Left forelimb (tissue), 1 donor: ENCODE measurements at places on chromosomes 1 and 21.
A peak's percentile ranks its signal among the peaks of the same experiment; 100 is the strongest.

GRCh38 chr1:197921235-197922069, 4.3 kb downstream of the LHX9 start:
- DNase-seq = no peak

DNA sequence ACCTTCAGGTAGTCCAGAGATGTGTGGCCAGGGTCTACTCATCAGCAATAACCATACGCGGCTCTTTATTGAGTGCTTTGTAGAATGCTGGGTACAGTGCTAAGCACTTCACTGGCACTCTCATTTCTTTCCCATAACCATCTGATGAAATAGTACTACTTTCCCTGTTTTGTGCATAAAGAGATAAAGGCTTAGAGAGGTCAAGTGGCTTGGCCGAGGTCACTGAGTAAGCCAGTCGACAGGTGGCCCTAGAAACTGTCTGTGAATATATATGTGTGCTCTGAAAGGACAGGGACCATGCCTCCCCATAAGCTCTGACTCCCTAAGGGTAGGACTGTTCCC, 52.8 kb downstream of the NENF start:
- DNase-seq = no peak

DNA sequence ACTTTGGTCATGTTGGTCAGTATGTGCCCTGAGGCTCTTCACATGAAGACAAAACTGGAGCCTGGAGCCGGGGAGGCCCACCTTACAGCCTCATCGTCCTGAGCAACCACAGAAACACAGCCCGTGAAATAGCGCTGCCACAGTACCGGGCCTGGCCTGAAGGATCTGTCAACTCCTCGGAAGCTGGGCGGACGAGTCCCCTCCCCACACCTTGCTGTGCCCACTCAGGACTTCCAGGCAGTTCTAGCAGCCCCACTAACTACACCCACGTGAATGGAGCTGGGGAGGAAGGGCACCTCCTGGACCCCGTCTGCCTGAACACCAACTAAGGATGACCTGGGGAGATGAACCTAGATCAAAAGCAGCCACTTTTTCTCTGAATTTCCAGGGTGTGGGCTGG, 24.7 kb downstream of the SDE2 start:
- no peak for DNase-seq

GRCh38 chr1:1250786-1251284, 4.3 kb upstream of the C1QTNF12 start:
- no peak for DNase-seq

- no peak for DNase-seq
Measured at GRCh38 chr1:212962509-212962908, 12.2 kb downstream of the VASH2 start.

- no peak for DNase-seq
Measured at GRCh38 chr1:99577313-99577712, 68.6 kb upstream of the PALMD start.

- no peak for DNase-seq
Measured at GRCh38 chr1:196558411-196558810, 49.8 kb downstream of the KCNT2 start.

DNA sequence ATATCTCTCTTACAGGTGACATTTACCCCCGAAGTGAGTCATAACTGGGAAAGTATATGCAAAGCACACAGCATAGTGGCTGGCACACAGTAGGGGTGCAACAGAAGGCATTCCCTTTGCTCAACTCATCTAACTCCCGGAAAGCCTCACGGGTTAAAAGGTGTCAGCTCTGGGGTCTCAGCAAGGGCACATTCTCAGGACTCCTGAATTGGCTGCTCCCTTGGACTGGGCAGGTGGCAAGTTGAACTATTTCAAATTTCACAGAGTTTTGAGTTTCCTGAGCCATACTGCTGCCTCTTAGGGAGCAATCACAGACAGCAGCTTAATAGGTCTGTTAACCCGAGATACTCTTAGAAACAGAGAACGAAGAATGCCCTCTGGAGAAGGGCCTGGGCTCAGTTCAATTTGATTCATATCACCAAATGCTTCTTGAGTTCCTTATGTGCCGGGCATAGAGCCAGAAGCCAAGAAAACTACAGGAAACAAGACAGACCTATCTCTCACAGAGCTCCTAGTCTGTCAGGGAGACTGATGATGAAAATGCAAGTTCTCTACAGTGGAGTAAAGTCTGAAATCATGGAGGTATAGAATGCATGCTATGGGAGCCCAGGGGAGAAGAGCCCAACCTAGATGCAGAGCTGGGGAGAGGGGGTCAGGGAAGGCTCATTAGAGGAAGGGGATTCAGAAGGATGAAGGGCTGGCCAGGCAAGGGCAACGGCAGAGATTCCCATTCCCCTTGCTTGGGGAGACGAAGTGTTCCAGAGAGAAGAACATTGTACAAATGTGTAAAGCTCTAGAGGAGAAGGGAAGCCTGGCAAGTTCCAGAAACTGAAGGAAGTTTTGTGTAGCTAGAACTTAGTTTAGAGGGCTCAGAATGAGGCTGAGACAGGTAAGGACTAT, 143.9 kb upstream of the HMGB4 start:
- DNase-seq = no peak

DNA sequence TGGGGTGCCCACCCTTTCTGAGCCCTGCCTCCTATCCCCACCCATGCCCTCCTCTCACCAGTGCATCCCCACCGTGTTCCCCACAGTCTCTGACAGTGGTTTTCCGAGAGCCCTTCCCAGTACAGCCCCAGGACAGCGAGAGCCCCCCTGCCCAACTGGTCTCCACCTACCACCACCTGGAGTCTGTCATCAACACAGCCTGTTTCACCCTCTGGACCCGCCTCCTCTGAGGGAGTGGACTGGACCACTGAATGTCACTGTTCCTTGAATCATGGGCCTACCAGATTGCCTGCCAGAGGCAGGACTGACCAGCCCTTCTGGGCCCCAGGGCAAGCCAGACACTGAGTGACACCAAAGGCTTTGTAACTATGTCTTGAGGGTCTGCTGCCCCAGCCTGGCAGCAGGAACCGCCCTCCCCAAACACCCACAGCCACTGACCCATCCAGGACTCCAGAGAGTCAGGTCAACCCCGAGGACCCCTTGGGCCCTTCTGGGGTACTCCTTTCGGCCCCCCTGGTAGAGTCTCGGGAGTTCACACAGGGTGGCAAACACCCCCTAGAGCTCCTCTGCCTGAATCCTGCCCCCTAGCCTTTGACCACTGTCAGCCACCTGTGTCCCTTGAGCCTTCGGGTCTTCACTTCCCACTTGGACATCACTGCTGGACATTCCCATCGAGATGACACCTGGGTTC, 3.3 kb downstream of the HYI start:
- DNase-seq = peak; percentile 61

DNA sequence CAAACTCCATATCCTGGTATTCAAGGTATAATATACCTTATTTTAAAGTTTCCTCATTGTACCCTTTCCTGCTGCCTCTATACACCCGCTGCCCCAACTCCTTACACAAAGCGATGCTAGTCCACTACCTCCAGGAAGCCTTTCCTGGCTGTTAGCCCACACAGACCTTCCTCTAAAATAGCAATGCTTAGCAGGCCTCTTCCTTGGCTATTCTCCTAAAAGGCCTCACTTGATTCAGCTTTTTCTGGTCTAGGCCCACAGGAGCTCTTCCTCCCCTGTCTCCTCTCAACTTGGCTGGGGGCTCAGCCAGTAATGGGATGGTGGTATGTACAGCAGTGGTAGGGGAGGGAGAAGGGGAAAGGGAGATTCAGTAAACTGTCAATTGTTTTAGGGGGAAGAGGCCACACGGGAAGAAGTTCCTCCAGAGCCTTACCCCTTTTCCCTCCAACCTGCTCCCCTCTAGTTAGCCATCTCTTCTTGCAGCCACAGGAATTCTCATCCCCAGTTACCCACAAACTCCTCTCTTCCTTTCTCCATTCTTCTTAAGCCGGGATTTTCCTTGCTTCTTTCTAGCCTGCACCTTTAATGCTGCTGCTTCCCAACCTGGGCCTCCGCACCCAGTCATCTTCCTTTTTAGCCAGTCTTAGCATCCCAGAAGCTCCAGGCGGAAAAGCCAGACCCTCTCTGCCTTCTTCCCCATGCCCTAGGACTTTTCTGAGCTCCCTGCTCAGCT, 2.6 kb downstream of the LRRC41 start:
- DNase-seq = peak; percentile 67

DNA sequence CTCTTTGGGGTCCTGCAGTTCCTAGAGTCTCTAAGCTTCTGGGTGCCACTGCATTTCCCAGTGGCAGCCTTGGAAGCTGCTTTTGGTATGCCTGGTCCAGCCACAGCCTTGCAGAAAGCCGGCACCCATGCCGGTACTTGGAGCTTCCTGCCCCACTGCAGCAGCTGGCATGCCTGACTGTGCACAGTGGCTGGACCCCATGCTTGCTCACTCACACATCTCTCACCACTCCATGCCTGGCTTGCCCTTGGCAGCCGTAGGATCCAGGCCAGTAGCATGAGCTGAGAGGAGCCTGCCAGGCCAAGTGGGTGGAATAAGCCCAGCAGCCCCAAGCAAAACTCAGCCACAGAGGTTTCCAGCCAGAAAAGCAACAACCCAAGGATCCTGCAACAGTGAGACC, 20.3 kb upstream of the FNBP1L start:
- no peak for DNase-seq

DNA sequence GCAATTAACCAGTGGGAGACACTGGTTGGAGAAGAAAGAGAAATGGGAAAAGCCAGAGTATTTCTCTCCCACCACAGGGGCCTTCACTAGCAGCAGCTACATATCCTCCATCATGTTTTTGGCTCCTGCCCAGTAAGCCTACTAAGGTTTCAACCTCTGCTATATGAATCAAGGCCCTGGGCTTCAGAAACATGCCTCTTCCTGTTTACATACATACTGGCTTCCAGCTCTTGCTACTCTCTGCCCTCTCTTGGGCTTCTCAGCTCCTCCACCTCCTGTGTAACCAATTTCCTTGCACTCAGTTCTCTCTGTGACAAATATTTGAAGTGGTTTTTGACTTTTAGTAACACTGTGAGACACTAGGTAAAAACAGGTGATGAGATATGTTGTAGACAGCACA, 80.8 kb downstream of the LRRC7 start:
- DNase-seq = no peak

- no peak for DNase-seq
Measured at GRCh38 chr1:240962086-240962485, 350.1 kb upstream of the GREM2 start.

DNA sequence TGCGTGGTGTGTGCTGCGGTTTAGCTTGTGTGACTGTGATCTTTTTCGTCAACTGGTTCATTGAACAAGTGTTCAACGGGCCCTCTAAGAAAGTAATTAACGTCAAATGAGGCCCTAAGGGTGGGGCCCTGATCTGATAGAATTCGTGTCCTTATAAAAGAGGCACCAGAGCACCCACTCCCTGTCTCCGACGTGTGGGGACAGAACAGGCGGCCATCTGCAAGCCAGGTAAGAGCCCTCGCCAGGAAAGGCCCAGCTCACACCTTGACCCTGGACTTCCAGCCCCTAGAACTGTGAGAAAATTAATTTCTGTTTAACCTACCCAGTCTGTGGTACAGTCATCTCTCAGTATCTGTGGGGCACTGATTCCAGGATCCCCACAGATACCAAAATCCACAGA, 20.4 kb upstream of the SAMD11 start:
- no peak for DNase-seq

- DNase-seq = no peak
Measured at GRCh38 chr1:173530795-173531693, 53.9 kb downstream of the PRDX6 start.

DNA sequence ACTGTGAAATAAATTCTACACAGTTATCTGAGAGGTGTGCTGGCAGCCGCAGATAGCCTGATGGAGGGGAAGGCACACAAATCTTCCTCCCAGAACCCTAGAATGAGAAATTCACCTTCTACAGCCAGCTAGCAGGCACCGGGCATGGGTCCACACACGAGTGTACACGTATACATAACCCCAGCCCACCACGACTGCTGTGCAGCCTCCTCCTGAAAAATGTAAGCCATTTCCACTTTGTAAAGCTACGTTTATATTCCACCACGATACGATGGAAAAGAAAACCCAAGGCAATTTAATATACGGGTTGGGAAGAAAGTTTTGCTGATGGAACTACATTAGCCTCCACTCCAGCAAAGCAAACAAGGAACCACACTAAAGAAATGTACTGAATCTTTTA, 1.8 kb downstream of the BTG3 start:
- DNase-seq = no peak

- DNase-seq = no peak
Measured at GRCh38 chr1:218836264-218836663, 337.4 kb upstream of the LYPLAL1 start.

DNA sequence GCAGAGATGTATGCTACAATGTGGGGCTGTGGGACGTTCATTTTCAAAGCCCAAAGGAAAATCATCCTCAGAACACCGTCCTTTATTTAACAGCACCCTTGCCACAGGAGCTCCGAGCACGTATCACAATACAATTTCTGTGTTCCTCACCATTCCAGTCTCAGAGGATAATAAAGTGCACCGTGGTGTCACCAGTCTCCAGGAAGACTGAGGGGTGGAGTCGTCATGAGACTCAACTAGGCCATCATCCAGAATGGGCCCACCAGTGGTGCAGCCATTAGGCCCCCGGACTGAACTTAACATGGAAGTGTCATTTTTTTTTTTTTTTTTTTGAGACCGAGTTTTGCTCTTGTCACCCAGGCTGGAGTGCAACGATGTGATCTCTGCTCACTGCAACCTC, 17.2 kb downstream of the SEC16B start:
- DNase-seq = no peak

DNA sequence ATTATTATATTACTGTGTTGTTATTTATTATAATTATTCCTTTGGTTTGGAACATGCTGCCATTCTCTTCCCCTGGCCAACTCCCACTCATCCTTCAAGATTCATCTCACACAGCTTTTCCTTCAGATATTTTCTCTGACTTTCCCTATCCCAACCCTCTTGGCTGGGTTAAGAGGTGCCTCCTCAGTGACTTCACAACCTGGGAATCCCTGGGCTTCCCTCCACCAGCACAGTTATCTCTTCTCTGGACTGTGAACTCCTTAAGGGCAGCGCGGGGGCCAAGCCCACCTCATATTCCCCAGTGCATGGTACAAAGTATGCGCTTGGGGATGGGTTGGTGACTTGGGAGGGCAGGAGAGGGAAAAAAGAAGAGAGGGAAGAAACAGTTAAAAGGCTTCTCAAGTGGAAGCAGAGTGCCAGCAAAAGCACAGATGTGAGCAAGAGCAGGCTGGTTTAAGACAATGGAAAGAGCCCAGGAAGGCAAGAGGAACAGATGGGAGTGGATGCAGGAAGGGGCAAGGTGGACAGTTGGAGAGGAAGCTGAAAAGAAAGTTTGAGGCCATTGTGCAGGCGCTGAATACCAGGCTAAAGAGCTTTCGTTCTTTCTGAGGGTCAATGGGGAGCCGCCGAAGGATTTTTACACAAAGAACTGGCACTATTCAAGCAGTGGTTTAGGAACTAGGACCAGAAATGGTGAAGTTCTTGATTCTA, 132.3 kb downstream of the BEND5 start:
- DNase-seq = no peak

- no peak for DNase-seq
Measured at GRCh38 chr1:160367516-160367900, 637 bp downstream of the NHLH1 start.

GRCh38 chr1:7962636-7963377, 1.3 kb downstream of the PARK7 start:
- no peak for DNase-seq

GRCh38 chr21:35929901-35930300, 130.4 kb downstream of the SETD4 start:
- no peak for DNase-seq
